ENCODE measurements at places on chromosomes 7 and 10.

DNA sequence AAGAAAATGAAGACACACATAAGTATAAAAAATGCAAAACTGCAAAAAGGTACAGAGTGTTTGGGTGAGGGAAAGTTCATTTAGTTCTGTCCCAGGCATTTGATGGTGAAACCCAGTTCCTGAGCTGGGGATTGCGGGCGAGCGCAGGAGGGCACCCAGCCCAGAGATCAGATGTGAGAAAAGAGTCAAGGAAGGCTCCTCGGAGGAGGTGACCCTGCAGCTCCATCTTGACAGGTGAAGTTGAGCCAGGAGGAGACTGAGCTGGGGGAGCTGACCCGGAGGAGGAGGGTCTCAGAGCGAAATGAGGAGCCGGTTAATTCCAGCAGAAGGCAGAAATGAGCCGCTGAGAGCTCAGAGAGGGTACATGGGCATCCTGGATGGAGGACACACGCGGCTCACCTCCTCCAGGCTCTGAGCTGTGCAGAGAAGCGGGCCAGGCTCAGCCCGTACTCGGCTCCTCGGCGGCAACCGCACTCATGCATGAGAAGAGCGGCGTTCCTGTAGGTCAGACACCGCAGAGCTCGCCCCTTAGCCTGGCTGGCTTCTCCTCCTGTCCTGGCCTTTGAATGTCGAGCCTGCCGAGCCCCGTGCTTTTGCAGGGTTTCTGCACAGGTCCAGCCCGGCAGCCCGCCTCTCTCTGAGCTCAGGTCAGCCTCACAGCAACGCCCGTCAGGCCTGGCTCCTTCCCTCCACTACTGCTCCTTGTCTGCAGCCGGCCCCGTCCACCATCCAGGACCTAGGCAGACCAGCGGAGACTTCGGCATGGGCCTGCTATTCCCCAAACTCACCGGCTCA, 9.5 kb upstream of the RAMP3 start:
- DNase-seq, result no peak

DNA sequence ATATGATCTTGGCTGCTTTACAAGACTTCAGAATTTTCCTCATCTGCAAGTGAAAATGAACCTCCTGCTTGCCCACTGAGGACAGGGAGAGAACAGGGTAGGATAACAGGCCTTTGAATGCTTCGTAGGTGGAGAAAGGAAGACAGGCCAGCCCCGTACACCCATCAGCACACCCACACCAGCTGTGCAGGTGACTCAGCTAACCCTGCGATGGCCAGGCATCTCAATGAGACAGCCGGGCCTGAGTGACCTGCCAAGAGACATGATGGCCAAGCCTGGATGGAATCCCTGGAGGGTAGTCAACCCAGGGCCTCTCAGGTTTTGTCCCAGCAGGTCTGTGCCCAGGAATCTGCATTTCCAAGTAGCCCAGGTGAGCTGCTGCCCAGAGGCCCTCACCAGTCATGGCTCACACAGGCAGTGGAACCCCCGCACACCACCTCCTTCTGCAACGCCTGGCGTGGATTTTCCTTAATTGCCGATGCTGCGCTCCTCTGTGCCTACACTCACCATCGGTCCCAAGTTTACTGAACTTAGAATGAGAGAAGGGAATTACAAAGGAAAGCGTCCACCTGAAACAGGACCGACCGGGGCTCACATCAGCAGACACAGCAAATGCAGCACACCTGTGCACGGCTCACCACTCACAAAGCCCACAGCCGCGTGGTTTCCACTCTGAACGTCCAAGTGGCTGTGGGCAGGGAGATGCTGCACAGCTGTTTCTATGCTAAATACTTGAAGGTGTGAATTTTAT, 163.7 kb downstream of the DIP2C start:
- DNase-seq, result no peak

GRCh38 chr10:31687663-31688482, 240.8 kb downstream of the ARHGAP12 start:
- no peak for DNase-seq

DNA sequence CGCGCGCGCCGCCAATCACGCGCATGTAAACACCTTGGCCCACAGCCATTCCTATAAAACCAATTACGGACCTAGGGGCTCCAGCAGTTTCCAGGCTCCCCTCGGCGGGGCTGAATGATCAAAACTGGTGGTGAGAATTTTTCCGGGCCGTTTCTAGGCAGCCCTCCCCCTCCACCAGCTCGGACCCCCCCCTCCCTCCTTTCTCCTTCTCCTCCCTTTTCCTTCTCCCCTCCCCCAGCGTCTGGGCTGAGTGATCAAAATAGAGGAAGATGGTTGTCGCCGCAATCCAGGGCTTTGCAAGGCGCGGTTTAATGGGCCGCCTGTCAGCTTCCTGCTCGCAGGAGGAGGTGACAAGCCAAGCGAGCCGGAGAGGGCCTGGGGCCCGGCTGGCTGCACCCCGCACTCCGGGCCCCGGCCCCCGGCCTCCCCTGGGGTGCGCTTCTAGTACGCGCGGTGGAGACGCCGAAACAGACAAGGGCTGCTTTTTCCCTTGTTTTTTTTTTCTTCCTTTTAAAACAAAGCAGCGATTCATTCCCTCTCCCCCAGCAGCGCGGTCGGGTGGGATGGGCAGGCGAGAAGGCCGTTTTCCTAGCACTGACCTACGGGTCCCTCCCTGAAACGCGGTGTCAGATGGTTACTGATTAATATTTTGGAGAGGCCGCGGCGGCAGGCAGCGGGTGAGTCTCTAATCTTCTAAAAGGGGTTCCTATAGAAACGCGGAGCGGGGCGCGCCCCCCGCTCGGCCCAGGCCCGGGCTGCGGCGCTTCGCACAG, 528 bp upstream of the TNRC18 start:
- DNase-seq, result no peak

- DNase-seq, result no peak
Observed at GRCh38 chr7:116782177-116782711, 80.1 kb upstream of the CAPZA2 start.

GRCh38 chr7:141709749-141710148, 1.6 kb downstream of the WEE2 start:
- no peak for DNase-seq

GRCh38 chr7:135859538-135859937, 110.9 kb upstream of the FAM180A start:
- DNase-seq, result no peak

GRCh38 chr7:69301253-69301652, 297.0 kb upstream of the AUTS2 start:
- no peak for DNase-seq

DNA sequence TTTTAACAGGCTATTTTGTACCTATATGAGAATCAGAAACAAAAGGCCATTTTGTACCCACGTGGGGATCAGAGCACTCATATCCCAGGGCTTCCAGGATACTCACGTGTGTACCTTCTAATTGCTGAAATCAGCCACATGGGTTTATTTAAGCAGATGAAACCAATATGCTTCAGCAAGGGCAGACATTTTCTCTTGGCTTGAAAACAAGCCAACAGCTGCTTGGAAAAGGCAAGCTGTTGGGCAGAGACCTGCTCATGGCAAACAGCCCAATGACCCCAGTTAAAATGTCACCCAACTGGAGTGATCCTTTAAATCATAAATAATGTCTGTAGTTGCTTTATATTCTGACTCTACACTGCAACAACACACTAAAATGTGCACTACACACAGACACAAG, 26.5 kb upstream of the TOMM7 start:
- DNase-seq, result no peak

GRCh38 chr7:133268355-133268754, 15.5 kb downstream of the EXOC4 start:
- no peak for DNase-seq

GRCh38 chr7:93327006-93327633, 95.0 kb downstream of the VPS50 start:
- no peak for DNase-seq

DNA sequence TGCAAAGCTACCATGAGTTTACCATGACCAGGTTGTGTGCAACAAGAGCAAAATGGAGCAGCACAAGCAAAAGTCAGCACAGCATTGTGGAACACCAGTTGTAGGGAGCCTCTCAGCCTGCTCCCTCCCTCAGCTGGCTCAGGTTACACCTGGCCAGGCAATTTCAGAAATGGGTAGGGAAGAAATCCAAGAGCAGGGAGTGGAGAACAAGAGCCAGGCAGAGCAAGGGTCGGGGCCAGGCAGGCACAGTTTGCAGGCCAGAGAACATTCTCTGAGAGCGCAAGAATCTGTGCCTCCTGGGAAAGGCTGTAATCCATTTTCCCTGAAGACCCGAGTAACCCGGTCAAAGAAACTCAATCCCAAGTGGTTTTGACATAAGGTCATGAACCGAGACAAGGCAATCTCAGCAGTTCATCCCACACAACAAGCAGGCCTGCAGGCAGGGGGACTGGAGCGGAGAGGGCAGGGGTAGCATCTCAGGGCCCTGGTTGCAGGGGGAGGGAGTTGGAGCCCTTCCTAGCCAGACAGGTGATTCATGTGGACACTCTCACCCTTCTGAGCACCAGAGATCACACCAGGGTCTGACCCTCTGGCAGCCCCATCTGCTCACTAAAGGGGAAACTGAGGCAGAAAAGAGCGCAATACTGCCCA, 258.4 kb downstream of the PLXNA4 start:
- DNase-seq, result no peak

DNA sequence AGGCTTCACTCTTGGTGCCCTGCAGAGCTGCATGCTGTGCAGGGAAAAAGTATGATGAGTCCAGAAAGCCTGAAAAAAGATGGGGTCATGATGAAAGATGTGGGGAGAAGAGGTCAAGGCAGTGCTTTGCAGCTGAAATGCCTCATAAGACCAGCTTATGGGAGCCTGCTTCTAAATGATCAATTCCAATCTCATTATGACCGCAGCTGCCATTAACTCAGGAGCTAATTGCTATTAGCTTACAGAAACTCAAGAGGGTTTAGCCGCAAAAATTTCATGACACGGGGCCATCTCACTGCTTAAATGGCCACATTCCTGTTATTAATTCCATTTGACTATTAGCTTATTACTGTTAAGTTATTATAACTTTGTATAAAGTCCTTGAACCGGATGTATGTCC, 502.9 kb upstream of the ZMIZ1 start:
- no peak for DNase-seq

DNA sequence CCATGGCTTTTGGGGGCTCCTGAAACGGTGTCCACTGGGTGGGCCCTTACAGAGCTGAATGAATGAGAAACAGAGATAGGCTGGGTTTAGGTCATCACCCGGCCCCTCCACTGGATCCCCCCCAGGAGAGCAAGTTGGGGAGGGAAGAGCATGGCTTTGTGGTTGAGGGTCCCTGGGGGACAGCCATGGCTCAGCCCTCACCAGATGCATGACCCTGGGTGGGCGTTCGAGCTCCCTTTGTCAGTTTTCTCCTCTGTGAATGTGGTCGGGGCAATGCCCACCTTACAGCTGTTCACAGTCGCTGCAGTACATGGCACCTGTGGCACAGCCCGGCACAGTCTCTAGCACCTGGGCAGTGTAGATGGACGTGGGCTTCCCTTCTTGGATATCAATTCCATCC, 40.6 kb upstream of the CXCL12 start:
- no peak for DNase-seq

GRCh38 chr7:37557571-37558209, 109.0 kb upstream of the ELMO1 start:
- DNase-seq, result no peak

GRCh38 chr10:60234551-60234950, 155.1 kb downstream of the ANK3 start:
- no peak for DNase-seq
